Activated CD4-positive, alpha-beta T cell treated with anti-CD3 and anti-CD28 coated beads for 1 hour (primary cell): ENCODE measurements at places on chromosomes 1 and 21.

DNA sequence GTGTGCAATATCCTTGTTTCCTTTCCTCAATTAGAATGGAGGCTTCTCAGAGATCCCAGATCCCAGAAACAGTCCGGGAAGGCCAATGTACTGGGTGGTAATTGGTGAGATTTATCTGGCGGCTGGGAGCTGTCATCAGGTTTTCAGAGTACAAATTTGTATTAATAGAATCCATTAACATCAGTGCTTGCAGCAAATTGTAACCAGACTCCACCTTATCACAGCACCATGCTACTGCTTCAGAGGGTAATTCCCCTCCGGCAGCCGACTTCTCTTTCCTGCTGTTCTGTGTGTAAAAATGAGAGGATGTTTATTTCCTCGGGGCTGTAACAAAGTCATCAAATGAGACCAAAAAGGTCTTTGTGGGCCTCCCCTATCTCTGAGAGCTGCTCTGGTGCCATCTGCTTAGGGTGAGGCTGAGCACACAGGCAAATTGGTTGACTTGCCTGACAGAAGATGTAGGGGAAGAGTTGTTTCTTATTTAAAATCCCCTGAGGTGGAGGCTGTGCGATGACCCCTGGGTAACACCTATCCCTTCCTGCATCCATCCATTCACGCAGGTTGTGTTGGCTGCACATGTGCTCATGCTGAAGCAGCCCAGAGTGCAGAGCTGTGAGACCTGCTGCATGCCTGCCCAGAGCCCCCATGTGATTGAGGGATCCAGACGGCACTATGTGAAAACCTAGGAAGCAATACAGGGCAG lies 19.2 kb downstream of the NFASC start:
- DNase-seq: no peak

DNA sequence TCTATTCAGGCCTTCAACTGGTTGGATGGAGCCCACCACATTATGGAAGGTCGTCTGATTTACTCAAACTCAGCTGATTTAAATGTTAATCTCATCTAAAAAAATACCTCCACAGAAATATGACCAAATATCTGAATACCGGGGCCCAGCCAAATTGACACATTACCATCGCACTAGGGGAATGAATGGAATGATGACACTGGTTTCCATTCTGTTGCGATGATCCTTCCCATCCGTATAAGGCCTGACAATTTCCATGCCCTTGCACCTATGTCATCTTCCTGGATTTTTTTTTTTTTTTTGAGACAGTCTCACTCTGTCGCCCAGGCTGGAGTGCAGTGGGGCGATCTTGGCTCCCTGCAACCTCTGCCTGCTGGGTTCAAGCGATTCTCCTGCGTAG lies 397.5 kb downstream of the KIF26B start:
- no peak for DNase-seq

DNA sequence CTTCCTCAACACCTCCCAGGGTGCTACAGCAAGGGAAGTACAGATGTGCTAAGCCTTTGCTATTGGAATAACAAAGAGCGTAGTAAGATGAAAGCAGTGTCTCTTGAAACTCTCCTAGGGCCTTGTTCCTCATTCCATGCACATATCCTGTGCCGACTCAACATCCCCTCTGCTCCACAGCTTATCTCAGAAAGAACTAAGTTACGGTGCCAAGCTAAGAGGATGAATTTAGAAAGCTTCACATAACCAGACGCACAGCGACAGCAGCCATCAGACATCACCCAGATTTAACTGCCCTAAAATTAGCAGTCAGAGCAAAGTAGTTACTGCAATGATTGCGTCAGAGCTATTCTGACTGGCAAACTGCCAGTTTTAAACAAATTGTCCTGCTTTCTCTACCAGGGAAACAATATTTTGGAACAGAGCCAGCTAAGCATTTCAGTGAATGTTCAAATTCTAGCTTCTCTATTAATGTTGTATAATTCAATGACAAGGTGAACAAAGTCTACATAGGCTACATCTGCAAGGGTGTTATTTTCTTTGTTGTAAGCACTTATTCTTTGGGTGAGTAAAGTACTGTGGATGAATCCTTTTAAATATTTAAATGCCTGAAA lies 9.5 kb downstream of the SIPA1L2 start:
- no peak for DNase-seq

DNA sequence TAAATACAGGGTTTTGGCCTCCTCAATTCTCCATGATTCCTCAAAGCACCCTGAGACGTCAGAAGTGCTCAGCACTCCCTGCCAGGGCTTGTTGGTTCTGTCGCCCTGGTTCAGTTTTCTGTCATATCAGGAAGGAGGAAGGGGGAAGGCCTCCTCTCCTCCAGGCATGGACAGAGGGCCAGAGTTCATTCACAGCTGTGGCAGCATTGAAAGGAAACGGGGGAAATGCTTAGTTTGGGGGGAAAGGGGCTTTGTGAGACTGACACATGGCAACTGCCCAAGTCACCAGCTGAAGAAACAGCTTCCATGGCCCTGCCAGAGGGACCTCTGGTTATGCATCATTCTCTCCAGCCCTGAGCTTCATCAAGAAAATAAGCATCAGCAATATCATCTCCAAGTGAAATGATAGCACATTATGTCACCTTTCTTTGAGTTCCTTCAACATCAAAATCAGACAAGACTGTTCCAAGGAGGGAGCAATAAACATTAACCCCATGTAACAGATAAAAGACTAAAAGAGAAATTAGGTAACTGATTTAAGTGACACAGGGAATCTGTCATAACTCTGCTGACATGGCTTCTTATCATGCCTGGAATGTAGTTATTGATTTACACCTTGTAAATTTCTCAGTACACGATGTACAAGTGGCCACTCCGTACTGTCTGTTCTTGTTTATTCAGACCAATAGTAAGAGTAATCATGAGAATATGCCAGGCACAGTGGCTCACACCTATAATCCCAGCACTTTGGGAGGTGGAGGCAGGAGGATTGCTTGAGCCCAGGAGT lies 103.2 kb upstream of the SLC25A33 start:
- DNase-seq: no peak

DNA sequence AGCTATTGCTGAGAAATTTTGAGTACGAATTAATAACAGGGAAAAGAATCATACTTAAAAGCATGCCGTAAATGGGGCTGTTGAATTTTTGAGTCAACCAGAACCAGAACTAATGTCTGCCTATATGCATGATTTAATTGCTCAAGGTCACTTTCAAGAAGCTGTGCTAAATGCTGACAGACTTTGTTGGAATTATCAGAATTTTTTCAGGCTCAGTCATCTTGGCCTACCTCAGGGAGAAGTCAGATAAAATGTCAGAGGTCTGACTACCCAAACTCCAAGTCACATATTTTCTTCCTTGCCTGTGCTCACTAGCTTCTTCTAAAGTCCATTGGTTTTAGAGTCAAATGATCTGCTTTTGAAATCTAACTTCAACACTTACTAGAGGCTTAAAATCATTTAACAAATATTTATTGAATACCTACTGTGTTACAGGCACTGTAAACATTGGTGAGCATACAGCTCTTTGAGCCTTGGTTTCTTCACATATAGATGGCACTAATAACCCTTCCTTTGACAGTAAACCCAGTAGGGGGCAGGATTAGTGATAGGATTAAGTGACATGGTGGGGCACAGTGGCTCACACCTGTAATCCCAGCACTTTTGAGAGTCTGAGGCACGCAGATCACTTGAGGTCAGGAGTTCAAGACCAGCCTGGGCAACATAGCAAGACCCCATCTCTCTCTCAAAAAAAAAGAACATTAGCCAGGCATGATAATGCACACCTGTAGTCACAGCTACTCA lies 121.2 kb upstream of the SLC44A3 start:
- DNase-seq: no peak

DNA sequence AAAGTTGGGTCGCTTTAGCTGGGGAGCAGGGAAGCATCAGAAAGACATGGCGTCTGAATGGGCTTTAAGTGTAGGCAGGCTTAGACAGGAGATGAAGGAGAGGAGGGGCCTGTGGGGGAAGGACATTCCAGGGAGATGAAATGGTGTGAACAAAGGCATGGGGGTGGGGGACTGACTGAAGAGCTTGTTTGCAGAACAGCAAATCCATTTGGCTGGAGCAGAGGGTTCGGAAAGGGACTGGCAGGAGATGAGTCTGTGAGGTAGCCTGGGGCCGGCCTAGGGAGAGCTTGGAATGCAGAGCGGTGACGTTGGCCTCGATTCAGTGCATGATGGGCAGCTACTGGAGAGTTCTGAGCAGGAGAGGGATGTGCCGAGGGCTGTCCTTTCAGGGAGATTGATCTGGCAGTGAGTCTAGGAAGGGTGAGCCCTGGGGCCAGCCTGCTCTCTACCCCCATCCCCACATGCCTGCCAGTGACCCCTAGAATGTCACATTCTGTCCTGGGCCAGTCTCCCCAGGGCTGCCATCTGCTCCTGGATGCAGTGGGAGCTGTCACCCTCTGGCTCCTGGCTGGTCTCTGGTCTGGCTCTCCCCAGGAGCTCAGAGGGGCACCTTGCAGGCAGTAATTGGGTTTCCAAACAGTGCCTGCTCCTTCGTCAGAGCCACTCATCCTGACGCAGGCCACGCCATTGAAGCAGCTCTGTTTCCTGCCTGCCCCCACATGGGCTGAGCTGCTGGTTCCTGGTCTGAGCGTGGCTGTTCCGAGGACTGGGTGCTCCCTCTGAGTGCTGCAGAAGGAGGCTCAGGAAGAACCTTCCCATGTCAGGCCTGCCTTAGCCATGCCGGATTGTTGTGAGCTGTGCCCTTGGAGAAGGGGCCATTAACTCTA lies 22.3 kb upstream of the TMEM222 start:
- DNase-seq: no peak

GRCh38 chr1:47629201-47629600 lies 191.4 kb downstream of the FOXD2 start:
- DNase-seq: no peak
